ENCODE measurements at places on chromosomes 6 and 20.

DNA sequence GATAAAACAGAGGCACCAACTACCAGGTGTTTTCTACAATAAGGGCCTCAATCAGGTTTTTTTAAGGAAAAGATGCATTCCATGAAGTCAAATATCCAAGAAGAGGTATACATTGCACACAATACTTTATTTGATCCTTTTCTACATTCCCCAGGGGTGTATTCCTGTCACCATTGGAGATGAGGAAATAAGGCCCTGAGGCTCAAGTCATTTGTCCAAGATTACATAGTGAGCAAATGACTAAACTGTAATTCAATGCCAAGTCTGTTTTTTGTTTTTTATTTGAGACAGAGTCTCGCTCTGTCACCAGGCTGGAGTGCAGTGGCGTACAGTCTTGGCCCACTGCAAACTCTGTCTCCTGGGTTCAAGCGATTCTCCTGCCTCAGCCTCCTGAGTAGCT is 69.2 kb upstream of the CDYL start:
- no peak for DNase-seq

DNA sequence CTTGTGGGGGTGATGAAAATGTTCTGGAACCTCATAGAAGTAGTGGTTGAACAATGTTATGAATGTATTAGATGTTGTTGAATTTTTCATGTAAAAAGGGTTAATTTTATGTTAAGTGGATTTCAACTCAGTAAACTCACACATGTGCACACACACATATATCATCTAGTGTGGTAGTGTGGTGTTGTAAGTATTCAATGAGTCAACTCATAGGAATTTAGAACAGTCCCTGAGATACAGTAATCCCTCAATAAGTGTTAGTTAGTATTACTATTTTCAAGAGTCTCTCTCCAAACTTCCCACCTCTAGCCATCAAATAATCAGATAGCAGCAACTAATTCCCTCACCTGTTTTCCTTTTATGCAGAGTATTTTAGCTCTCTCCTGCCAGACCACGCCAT is 563.1 kb upstream of the JARID2 start:
- DNase-seq, result no peak

DNA sequence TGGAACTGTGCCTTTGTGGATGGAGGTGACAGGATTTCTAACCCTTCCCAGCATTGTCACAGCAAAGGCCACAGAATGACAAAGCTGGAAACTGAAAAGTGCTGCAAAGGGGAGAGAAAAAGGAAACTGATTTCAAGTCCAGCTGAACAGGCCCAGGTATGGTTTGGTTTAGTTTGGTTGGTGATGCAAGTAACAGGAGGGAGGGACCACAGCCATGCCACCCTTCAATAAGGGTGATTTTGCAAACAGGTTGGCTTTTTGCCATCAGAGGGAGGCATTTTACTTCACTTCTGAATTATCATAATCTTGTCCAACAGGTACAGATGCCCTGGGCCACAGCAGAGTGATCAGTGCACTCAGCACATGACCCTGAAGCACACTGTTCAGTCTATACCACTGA is 6.6 kb downstream of the FITM2 start:
- DNase-seq, result no peak

GRCh38 chr6:129525055-129525454 is 184.9 kb downstream of the ARHGAP18 start:
- no peak for DNase-seq

DNA sequence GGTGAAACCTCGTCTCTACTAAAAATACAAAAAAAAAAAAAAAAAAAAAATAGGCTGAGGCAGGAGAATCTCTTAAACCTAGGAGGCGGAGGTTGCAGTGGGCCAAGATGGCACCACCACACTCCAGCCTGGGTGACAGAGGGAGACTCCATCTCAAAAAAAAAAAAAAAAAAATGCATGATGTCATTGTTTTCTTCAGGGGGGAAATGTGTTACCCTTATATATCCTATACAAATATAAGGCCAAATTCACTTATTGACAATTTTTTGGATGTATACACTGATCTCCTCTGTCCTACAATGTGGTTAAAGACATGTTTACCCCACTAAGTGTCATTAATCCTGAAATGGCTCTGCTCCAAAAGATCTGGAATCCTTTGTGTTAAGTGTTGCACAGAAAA is 73.1 kb downstream of the TPBG start:
- DNase-seq, result no peak

- DNase-seq, result peak; percentile 87
Measured at GRCh38 chr20:20084296-20084752, 32.0 kb downstream of the CFAP61 start.

DNA sequence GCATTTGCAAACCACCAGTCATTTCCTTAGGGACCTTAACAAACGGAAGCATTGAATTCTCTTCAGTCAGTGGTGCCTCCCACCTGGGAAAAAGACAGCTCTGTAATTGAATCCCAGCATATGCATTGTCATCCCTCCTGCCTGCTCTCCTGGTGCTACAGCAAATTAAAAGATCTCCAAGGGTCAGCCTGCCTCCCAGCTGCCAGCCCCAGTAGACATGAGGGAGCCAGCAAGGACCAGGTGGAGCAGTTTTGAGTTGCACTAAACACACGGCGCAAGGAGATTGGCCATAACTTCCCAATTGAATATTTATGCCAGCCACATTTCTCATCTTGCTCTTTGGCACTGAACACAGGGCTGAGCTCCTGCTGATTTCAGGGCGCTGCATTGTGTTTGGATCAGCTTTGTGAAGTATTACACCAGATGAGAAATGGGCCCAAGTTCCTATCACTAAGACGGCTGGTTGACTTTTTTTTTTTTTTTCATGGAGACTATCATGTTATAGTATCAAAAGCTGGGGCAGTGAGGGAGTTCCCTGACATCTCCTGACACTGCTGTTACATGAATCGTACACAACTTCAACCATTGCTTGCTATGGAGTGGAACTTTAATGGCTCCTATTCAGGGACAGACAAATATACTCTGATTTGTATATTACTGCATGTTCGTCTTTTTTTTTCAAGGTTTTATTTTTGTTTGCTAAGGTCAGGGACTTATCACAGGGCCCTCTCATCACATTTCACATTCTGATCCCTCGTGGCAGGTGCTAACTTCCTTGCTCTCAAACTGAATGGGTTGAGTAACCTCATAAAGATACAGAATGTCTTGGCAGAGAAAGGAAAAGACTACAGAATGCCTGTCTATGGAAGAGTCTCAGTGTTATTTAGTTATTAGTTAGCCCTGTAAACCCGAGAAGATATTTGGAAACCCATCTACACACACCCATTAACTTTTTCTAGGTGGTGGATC is 191.1 kb downstream of the EYA4 start:
- peak; percentile 25 for DNase-seq

DNA sequence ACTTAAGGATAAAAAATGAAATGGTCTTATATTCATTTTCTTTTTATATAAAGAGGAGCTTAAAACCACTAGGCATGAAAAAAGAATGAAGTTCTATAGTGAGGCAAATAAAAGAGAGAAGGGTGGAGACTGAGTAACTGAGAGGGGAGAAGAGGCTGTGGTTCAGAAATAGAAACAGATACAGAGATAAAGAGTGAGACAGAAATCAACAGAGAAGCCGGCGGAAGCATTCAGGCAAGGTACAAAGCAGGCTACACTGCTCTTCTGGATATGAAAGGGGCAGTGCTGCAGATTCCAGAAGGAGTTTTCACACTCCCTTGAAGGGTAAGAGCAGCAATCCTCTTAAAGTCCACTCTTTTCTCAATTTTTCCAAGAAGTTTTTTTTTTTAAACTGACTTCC is 29.9 kb downstream of the NFATC2 start:
- no peak for DNase-seq

GRCh38 chr6:167349631-167350274 is 24.9 kb downstream of the TTLL2 start:
- no peak for DNase-seq

GRCh38 chr6:148054219-148054618 is 288.4 kb upstream of the SASH1 start:
- no peak for DNase-seq

- no peak for DNase-seq
Measured at GRCh38 chr20:23566199-23566932, 1.9 kb downstream of the CST9L start.

GRCh38 chr6:46734867-46735719 is at the start of gene PLA2G7:
PLA2G7 (minus strand) TSS chr6:46735375; CDS start chr6:46722891, 12,484 bp downstream.
- no peak for DNase-seq

DNA sequence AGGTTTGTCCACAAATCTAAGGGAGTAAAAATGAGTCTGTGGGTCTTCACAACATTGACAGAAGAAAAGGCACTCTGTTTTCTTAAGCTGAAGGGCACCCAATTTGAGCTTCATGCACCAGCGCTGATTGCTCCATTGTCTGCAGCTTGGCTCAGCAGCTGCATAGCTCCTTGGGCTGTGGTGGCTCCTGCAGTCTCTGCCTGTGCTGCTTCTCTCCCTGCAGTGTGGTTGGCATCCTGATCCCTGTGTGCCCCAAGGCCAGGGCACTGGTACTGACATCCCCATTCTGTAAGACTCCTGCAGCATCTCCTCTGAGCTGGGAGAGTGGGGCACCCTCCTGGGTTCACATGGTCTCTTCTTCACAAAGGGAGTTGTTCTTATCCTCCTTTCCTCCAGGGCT is 83.2 kb upstream of the B3GAT2 start:
- no peak for DNase-seq

DNA sequence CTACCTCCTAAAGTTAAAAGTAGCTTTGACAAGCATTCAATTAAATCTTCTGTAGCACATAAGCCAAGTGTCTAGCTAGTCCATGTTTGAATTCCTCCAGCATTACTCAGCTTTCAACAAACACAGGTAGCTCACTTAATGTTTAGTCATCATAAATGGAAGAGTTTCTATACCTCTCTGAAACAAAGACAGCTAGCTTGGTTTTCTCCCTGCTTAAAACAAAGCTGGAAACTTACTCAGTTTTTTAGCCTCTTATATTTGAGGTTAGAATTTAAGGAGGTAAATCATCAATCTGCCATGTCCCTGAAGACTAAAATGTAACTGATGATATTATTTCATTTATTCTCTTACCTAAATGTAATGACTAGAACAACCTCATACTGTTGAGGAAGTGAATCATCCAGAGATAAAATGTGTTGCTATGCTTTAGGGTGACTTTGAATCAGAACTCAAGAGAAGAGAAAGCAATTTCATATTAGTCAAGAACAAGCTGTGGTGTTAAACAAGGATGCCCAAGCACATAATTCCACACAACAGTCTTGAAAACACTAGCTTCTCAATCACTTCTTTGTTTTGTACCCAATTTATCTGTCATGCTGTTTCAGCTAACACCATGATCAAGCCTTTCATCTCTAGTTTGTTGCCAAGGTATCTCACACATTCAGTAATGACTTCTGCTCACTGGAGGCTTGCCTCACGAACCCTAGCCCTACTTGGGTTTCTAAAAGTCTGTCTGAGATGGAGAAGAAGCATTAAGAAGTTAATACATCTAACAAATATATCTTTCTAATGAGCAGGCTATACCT is 251.9 kb downstream of the EPM2A start:
- no peak for DNase-seq

DNA sequence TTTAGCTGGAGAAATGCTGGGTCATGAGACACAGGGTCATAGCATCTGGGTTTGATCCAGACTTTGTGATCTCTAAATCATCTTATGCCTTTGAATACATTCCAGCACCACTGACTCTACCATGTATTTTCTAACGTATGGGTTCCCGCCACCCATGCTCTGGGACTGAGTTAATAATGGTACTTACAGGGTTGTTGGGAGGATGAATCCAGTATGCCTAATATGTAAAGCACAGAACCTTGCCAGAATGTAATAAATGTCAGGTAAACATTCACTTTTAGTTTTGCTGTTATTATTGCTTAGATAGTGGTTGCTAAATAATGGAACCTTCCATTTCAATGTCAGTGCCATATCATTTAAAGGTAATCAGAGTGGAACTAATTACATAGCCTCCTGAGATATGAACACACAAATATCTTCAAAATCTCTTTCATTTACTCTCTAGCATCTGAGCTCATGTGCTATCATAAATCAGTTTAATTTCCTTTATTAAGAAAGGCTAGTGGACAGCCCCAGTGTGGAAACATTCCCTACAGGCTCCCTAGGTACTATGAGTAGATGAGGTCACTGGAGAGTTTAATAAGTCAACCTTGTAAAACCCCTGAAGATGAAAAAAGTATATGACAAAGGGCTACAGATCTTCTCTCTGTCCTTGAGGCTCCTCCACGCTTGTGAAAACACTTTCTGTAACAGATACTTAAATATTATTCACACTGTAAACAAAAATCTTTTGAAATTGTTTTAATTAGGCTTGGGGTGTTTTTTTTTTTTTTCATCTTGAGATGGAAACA is 226.6 kb downstream of the ALDH8A1 start:
- no peak for DNase-seq

DNA sequence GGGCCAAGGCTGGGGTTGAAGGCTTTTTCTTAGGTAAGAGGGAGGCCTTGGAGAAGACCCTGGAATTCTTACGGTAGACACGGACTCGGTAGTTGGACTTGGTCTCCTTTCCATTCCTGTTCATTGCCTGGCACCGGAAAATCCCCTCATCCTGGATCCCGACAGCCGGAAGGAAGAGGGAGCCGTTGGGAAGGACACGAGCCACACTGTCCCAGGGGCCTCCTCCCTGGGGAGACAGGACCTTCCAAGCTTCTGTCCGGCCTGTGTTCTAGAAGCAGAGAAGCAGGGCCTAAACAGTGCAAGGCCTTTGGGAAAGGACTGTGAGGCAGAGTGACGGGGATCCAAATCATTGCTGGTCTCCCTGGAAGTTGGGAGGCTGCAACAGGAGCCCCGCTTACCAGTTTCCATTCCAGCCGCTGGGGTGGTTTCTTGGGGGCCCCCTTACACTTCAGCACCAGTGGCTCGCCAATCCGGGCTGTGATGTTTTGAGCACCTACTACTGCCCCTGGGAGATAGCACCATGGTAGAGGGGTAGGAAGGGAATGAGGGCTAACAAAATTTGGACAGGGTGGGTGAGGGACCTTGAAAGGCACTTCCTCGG is 470 bp downstream of the AGER start:
- DNase-seq, result no peak

DNA sequence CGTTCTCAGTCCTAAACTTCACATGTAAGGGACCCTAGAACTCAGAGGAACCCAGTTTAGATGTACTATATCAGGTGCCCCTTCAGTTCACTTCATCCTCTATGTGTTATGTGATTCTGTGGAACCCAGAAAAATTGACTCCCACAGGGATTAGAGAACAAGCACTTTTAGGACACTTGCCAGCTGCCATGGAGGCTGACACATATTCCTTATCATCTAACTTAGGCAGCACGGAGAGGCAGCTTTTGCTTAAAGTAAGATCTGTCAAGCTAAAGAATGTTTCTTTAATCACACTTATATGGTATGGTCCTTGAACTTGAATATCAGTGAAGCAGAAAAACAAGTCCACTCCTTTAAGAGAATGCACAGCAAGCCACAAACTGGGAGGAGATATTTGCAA is 701.5 kb upstream of the ID4 start:
- no peak for DNase-seq

DNA sequence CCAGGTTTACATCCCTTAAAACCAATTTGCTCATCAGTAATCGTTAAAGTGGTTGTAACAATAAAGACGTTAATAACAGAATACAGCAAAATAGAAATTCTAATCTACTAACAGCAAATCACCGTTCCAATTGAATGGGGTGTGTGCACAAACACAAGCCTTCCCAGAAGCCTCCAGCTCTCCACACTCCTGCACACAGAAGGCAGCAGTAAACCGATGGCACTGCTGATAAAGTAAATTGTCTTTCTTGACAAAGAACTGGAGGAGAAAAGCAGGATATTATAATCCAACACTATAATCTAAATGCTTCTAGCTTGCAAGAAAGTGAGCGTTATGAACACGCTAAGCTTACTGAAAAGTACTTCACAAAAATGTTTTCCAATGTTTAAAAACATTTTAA is 7.0 kb downstream of the ZNF217 start:
- DNase-seq, result no peak

GRCh38 chr6:77030929-77031674 is 432.2 kb downstream of the HTR1B start:
- DNase-seq, result no peak

GRCh38 chr6:23446469-23446967 is 679.5 kb upstream of the NRSN1 start:
- peak; percentile 63 for DNase-seq
